ENCODE measurements at places on chromosomes 1 and 21.

DNA sequence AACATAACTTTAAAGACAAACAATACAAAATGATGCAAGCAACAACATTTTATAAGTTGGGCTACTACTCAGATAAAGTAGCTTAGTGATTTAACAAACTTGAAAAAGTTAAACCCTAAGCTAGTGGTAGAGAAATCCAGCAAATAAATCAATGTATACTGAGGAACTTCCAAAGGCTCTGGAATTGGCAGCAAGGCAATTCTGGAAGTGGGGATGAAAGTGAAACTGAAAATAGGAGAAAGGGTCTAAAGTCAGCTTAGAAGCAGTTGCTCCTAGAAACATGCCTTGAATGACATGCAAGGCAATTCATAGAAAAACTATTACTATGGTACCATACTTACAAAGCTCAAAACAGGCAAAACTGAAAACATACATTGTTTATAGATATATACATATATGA lies 90.0 kb upstream of the CAMK1G start:
- DNase-seq, result no peak

DNA sequence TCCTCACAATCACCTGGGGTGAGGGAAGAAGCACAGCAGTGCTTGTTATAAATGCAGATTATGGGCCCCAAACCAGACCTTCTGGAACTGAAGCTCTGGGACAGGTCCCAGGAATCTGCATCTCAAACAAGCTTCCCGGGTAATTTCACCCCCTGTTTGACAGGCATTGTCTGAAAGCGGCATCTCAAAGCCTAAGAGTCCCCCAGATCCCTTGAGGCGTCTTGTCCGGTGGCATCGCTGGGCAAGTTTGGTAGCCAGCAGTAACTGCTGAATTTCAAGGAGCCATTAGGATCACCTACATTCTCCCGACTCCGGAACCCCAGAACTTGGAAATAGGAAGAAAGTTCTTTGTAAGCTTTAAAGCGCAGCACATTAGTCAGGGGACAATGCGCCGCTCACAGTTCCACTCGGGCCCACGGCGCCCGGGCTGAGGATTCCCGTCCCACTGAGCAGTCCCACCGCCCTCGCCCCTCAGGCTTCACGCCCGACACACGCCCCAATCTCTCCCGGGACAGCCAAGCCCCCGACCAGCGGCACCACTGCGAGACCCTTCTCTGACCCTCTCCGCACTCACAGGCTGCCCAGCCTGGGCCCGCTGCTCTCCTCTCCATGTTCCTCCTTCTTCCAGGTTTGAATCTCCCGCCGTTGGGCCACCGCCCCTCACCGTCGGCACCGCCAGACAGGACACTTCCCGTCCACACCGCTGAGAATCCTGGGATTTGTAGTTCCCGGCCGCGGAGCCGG lies at the start of gene IQGAP3:
IQGAP3 (minus strand) TSS at position 647 of the 744 bp plus-strand sequence; CDS start at position 611, 36 bp downstream.
- peak; percentile 81 for DNase-seq

GRCh38 chr1:243855616-243856318 lies 5.7 kb upstream of the AKT3 start:
- no peak for DNase-seq

GRCh38 chr21:28227881-28228635 lies 764.6 kb downstream of the LTN1 start:
- DNase-seq, result no peak

- DNase-seq, result no peak
Measured at GRCh38 chr1:154840269-154841176, 29.6 kb downstream of the KCNN3 start.

DNA sequence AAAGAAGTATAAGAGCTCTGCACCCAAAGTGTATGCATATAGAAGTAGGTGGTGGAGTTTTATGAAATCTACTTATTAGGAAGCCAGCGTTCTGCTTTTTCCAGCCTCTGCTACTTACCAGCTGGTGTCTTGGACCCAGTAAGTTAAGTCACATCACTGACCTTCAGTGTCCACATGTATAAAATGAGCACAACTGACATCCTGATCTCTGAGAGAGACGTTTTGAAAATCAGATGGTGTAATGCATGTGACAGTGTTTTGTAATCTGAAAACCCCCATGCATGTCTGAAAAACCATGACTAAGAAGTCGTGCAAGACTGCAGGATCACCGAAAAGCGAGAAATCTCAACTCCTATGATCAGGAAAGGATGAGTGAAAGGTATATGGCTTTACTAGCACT lies 2.0 kb downstream of the CR1 start:
- DNase-seq, result no peak

GRCh38 chr1:32353431-32353830 lies 8.9 kb downstream of the FAM229A start:
- no peak for DNase-seq

DNA sequence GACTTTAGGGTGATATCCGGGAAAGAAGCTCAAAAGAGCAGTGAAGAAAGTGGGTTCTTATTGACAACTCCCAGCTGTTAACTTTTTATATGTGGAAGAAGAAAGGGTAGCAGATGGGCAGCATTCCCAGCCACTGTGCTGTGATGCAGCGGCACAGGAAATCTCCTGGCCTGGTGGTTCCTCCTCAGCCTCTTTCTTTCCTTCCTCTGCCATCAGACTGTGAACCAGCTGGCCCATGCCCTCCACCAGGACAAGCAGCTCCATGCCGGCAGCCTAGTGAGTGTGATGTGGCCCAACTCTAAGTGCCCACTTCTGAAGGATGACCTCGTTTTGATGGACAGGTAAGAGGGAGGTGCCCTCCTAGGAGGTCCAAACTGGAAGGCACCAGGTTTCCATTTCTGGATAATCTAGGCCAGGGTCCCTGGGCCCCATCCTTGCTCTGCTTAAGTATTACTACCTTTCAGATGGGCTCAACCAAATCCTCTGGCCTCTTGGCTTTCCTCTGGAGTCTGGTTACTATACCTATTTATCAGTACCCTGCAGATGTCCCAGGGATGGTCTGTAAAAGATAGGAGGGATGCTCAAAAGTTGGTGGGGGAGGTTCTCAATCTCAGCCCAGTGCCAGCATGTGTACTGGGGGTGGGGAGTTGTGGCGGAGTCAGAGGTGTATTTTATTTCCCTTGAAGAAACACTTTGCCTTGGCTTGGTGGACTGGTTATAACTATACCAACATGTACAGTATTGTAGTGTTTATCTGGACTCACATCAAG lies 17.0 kb downstream of the MFN2 start:
- no peak for DNase-seq
